ENCODE measurements at places on chromosomes 1 and 21. TPM values are rescaled to one million over a fixed set of nuclear protein-coding genes. Genes with fewer than 3 reads are reported as not detected.

Gene ITGB2
- 23.1 TPM for total RNA-seq

DNA sequence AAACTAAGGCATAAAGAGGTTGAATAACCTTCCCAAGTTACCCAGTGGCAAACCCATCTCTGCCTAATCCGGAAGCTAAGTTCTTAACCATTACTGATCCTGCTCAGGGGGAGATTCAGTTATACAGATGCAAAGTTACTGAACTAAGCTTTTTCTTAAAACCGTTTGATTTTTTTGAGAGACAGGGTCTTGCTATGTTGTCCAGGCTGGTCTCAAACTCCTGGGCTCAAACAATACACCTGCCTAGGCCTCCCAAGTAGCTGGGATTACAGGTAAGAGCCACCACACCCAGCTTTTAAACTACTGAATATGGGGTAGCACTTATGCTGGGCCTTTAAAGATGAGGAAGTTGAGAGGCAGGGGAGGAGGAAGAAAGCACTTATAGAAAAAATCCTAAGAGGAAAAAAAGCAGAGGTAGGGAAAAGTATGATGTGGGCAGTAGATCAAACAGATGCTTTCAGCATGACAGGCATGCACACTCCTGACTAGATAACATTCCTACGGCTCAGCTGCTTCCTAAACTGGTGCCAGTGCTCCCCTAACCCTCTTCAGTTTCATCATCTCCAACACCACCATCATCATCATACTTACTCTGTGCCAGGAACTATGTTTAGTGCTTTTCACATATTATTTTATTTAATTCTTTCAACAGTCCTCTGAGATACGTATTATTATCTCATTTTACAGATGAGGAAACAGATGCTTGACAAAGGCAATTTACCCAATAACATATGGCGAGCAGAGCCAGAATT, 5.8 kb downstream of the PAFAH2 start:
- H3K27ac ChIP-seq, result no peak overlapping the region
- H3K4me3 ChIP-seq, result no peak overlapping the region
- no peaks in the 10 kb centered on the region for H3K36me3 ChIP-seq
- H3K4me1 ChIP-seq, result no peaks in the 10 kb centered on the region
- DNase-seq, result no peak
- H3K27me3 ChIP-seq, result no peaks in the 10 kb centered on the region

GRCh38 chr21:37865156-37865555, 51.1 kb downstream of the KCNJ6 start:
- no peak overlapping the region for H3K27ac ChIP-seq
- H3K27me3 ChIP-seq, result no peaks in the 10 kb centered on the region
- no peak for DNase-seq
- H3K4me3 ChIP-seq, result no peak overlapping the region
- no peaks in the 10 kb centered on the region for H3K36me3 ChIP-seq
- no peaks in the 10 kb centered on the region for H3K4me1 ChIP-seq

Gene NOTCH2
- 77.7 TPM for total RNA-seq

Gene GJB3
- 5.4 TPM for total RNA-seq

- H3K27me3 ChIP-seq, result no peaks in the 10 kb centered on the region
- H3K4me3 ChIP-seq, result no peak overlapping the region
- H3K4me1 ChIP-seq, result no peaks in the 10 kb centered on the region
- H3K27ac ChIP-seq, result no peak overlapping the region
- H3K36me3 ChIP-seq, result no peaks in the 10 kb centered on the region
- DNase-seq, result no peak
Observed at GRCh38 chr1:183327434-183328290, 90.5 kb downstream of the NMNAT2 start.

DNA sequence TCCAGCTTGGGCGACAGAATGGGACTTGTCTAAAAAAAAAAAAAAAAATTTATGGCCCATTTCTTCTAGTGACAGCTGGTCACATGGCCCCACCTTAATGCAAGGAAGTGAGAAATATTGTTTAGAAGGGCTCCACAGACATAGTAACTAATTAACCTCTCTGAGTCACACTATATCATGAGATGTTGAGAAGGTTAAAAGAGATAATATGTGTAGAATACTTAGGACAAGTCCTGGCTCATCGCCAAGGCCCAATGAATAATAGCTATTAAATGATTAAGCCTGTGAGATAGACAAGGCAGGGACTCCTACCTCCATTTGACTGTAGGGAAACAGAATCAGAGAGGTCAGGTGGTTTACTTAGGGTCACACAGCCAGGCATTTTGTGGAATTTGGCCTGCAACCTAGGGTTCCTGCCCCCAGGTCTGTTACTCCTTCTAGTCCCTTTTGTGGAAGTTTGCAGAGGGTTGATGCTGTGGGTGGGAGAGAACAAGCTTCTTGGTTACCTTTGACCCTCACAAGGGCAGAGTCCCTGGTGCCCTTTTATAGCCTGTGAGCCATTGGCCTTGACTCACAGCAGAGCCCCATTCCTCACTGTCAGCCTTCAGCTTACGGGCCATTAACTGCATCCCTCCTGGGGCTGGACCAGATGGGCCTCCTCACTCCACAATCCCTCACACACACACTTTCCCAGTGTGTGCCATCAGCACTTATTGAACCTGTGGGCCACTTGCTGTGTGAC, 48.5 kb downstream of the OPRD1 start:
- H3K27ac ChIP-seq, result no peak overlapping the region
- no peaks in the 10 kb centered on the region for H3K27me3 ChIP-seq
- no peak for DNase-seq
- no peak overlapping the region for H3K4me3 ChIP-seq
- no peaks in the 10 kb centered on the region for H3K36me3 ChIP-seq

Gene ZNF695
- total RNA-seq, result 0.09 TPM

DNA sequence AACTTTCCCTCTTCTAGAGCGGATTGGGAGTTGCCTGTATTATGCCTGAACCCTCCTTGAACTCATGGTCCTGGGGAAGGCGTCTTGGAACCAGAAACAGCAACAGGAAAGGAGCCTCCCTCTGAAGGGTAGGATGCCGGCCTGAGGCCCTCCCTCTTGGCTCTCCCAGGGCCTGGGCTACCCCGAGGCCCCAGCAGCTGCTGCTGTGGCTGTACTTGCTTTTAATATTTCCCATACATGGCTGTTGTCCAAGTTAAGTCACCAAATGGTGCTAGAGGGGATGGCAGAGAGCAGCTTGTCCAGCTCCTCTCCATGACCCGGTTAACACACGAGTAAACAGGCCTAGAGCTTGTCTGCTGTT, 10.5 kb downstream of the CHRNB2 start:
- H3K27ac ChIP-seq, result no peak overlapping the region
- H3K4me1 ChIP-seq, result no peaks in the 10 kb centered on the region
- H3K27me3 ChIP-seq, result no peaks in the 10 kb centered on the region
- H3K4me3 ChIP-seq, result no peak overlapping the region

Gene SLC2A5
- total RNA-seq, result 55.0 TPM

DNA sequence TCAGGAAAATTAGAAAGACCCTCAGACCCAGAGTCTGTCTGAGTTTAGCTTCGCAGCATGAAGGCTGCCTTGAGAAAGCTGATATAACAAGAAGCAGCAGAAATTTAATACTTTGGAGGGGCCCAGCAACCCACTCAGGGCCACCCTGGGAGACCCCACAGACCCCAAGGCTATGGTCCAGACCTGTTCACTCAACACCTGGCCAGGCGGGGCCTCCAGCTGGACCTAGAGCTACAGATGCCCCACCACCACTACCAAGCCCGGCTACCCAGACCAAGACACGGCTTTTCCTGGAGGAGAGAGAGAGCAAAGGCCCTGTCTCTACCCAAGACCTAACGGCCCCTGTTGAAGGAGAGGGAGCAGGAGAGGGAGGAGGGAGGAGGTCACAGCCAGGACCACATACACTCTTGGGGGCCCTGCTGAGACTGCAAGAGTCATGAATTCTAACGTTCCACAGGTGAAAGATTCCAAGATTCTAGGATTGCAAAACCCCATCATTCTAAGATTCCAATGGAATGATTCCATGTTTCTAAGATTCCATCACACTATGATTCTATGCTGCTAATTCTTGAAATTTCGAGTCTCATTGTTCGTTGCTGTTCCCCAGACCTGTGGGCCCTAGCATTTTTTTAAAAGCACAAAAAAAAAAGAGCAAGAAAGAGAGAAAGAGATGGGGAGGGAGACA, 53.2 kb downstream of the LACTBL1 start:
- DNase-seq, result no peak
- no peaks in the 10 kb centered on the region for H3K36me3 ChIP-seq
- no peaks in the 10 kb centered on the region for H3K4me1 ChIP-seq
- no peak overlapping the region for H3K4me3 ChIP-seq
- no peaks in the 10 kb centered on the region for H3K27me3 ChIP-seq

Gene GSTM1
- not detected for total RNA-seq

DNA sequence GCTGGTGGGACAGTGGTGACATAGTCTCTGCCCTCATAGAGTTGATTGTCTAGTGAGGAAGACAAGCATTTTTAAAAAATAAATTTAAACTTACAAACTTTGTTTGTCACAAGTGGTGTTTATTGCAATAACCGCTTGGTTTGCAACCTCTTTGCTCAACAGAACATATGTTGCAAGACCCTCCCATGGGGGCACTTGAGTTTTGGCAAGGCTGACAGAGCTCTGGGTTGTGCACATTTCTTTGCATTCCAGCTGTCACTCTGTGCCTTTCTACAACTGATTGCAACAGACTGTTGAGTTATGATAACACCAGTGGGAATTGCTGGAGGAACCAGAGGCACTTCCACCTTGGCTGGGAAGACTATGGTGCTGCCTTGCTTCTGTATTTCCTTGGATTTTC, 58.4 kb downstream of the LAMC2 start:
- DNase-seq, result no peak
- H3K27ac ChIP-seq, result no peak overlapping the region
- no peak overlapping the region for H3K4me3 ChIP-seq
- H3K4me1 ChIP-seq, result no peaks in the 10 kb centered on the region

Gene MCOLN2
- 6.8 TPM for total RNA-seq

Gene CD160
- total RNA-seq, result not detected

- H3K36me3 ChIP-seq, result no peaks in the 10 kb centered on the region
- no peak overlapping the region for H3K4me3 ChIP-seq
- no peak overlapping the region for H3K27ac ChIP-seq
- no peak for DNase-seq
Observed at GRCh38 chr1:63690966-63691700, 82.7 kb upstream of the ROR1 start.

Gene ENAH
- total RNA-seq, result 93.6 TPM

DNA sequence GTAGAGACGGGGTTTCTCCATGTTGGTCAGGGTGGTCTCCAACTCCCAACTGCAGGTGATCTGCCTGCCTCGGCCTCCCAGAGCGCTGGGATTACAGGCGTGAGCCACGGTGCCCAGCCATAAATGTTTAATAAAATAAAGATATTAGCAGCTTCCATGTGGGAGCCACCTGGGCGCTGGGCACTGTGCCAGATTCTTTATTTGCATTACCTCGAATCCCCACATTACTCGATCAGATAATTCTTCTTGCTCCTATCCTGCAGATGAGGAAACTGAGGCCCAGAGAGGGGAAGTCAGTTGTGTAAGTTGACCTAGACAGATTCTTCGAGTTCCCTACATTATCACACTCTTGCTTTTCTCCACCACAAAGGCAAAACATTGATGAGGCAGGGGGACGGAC, 24.9 kb upstream of the TENT5B start:
- no peaks in the 10 kb centered on the region for H3K4me1 ChIP-seq
- H3K27me3 ChIP-seq, result no peaks in the 10 kb centered on the region
- H3K27ac ChIP-seq, result no peak overlapping the region
- H3K4me3 ChIP-seq, result no peak overlapping the region
- DNase-seq, result no peak
- no peaks in the 10 kb centered on the region for H3K36me3 ChIP-seq

- DNase-seq, result no peak
- H3K36me3 ChIP-seq, result no peaks in the 10 kb centered on the region
- no peaks in the 10 kb centered on the region for H3K4me1 ChIP-seq
Observed at GRCh38 chr1:119790451-119791198, 20.6 kb downstream of the REG4 start.

GRCh38 chr21:39866093-39866492, 1.1 kb upstream of the PCP4 start:
- H3K4me3 ChIP-seq, result no peak overlapping the region
- DNase-seq, result no peak
- H3K4me1 ChIP-seq, result no peaks in the 10 kb centered on the region
- no peak overlapping the region for H3K27ac ChIP-seq
- H3K36me3 ChIP-seq, result no peaks in the 10 kb centered on the region

GRCh38 chr1:192512426-192513162, 63.0 kb upstream of the RGS1 start:
- H3K36me3 ChIP-seq, result no peaks in the 10 kb centered on the region
- no peak overlapping the region for H3K4me3 ChIP-seq
- H3K27me3 ChIP-seq, result no peaks in the 10 kb centered on the region
- no peak for DNase-seq
- H3K4me1 ChIP-seq, result no peaks in the 10 kb centered on the region
- no peak overlapping the region for H3K27ac ChIP-seq

Gene CACHD1
- 10.8 TPM for total RNA-seq

All from prostate gland (tissue), 2 donors.